ENCODE measurements at places on chromosomes 5 and 9.

- H3K27ac ChIP-seq: no peak overlapping the region
- H3K4me3 ChIP-seq: no peak overlapping the region
- no peaks in the 10 kb centered on the region for H3K4me1 ChIP-seq
- H3K27me3 ChIP-seq: no peaks in the 10 kb centered on the region
- no peak for DNase-seq
- H3K36me3 ChIP-seq: no peaks in the 10 kb centered on the region
These were observed 115.9 kb downstream of the ATPSCKMT start for GRCh38 chr5:10133830-10134229.

DNA sequence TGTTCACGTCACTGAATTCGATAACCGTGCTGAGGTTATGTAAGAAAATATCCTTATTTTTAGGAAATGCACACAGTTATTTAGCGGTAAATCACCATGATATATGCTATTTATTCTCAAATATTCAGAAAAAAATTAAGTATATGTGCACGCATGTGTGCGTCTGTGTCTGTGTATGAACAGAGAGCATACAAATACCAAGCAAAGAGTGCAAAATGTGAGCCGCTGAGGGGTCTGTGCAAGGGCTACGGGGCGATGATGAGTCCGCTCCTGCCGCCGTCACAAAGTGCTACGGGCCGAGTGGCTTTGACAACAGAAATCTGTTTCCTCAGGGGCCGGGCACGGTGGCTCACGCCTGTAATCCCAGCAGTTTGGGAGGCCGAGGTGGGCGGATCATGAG, 6.9 kb upstream of the UCK1 start:
- H3K27ac ChIP-seq: no peak overlapping the region
- DNase-seq: no peak
- no peaks in the 10 kb centered on the region for H3K36me3 ChIP-seq

DNA sequence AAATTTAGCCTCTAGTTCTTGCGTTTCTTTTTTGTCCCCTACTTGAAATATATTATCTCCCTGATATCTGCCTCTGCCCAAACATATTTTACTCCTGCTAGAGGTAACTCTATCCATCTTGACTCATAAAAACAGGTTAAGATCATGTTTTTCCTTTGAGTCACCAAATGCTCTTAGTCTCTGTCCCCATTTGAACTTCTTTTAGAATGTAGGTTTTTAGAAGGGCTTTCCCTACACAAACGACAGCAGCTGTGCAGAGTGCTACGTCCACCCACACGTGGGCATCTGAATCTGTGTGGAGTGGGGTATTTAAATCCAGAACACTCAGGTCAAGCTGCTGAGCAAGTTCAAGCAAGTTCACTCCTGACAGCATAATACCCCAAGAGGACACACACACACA, 2.2 kb downstream of the HSD17B3 start:
- H3K4me3 ChIP-seq: no peak overlapping the region
- H3K4me1 ChIP-seq: no peaks in the 10 kb centered on the region
- no peak overlapping the region for H3K27ac ChIP-seq
- no peak for DNase-seq

GRCh38 chr9:133132174-133132573, 11.1 kb upstream of the RALGDS start:
- DNase-seq: no peak
- H3K27ac ChIP-seq: peak overlapping the region; percentile 99
- H3K27me3 ChIP-seq: no peaks in the 10 kb centered on the region
- H3K36me3 ChIP-seq: no peaks in the 10 kb centered on the region
- H3K4me1 ChIP-seq: peaks cover 76% of the 10 kb centered on the region
- no peak overlapping the region for H3K4me3 ChIP-seq

DNA sequence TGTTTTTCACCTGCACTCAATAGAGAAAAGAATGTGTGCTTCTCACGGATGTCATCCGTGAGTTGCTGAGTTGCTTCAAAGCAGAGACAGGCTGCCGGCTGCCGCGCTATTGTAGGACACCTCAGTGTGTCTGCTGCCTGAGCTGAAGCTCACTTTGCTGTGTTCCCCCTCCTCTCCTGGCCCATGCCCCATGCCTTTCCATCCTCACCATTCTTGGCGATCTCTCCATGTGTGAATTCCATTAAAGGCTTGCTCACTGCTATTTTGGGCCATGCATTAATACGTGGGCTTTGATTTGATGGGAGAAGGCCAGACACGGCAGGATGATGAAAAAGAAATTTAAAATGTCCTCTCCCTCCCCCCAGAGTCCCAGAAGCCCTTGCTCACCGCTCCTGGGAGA, 14.5 kb downstream of the ADAM19 start:
- H3K4me3 ChIP-seq: no peak overlapping the region
- H3K27me3 ChIP-seq: no peaks in the 10 kb centered on the region

GRCh38 chr5:79582186-79582585, 30.1 kb upstream of the TENT2 start:
- no peak for DNase-seq
- H3K36me3 ChIP-seq: no peaks in the 10 kb centered on the region
- no peak overlapping the region for H3K4me3 ChIP-seq
- H3K4me1 ChIP-seq: no peaks in the 10 kb centered on the region
- no peak overlapping the region for H3K27ac ChIP-seq

GRCh38 chr5:54616031-54616430, 98.5 kb downstream of the SNX18 start:
- no peaks in the 10 kb centered on the region for H3K36me3 ChIP-seq
- H3K27ac ChIP-seq: no peak overlapping the region
- DNase-seq: peak; percentile 36
- no peak overlapping the region for H3K4me3 ChIP-seq
- H3K4me1 ChIP-seq: no peaks in the 10 kb centered on the region

DNA sequence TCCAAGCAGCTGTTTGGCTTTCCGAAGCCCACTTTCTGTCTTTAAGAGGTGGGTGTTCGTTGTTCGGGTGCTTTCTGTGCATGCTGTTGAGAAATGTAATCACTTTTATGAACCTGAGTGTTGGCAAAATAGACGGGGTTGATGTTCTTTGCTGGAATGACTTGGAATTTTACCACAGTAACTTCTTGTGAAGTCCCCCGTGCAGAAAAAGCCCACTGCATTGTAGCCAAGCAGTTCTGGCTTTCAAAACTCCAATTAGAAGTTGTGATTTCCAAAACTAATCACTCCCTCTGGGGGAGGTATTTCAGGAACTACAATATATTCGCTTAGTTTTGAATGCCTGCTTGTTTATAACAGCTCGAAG, 111.1 kb downstream of the PAM start:
- no peaks in the 10 kb centered on the region for H3K36me3 ChIP-seq
- peaks cover 64% of the 10 kb centered on the region for H3K4me1 ChIP-seq
- peak overlapping the region; percentile 76 for H3K4me3 ChIP-seq
- DNase-seq: no peak
- H3K27ac ChIP-seq: peak overlapping the region; percentile 94

DNA sequence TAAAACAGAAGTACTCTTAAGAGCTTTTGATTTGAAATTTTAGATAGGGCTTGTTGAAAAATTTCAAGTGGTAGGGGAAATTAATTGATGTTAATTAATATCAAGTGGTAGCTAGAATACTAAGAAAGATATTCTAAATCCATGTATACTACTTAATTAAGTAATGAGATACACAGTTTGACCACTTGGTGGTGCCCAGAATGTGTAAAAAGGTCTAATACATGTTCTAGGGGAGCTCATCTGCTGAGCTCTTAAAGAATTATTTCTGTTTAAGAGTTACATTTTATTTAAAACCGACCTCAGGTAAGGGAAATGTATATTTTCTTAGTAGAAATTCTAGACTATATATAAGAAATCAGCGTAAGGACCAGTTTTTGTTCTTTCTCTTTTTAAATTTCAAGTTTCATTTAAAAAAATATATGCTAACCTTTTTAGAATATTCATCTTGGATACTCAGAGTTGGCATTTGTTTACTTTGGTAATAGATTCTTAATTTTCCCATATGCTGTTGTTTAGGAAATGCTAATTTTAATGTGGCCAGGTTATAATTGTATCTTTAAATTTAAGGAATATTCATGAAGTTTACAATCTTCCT, 61.5 kb downstream of the LNPEP start:
- H3K27me3 ChIP-seq: no peaks in the 10 kb centered on the region
- H3K27ac ChIP-seq: no peak overlapping the region
- H3K4me3 ChIP-seq: no peak overlapping the region
- no peak for DNase-seq
- no peaks in the 10 kb centered on the region for H3K4me1 ChIP-seq
- H3K36me3 ChIP-seq: no peaks in the 10 kb centered on the region

DNA sequence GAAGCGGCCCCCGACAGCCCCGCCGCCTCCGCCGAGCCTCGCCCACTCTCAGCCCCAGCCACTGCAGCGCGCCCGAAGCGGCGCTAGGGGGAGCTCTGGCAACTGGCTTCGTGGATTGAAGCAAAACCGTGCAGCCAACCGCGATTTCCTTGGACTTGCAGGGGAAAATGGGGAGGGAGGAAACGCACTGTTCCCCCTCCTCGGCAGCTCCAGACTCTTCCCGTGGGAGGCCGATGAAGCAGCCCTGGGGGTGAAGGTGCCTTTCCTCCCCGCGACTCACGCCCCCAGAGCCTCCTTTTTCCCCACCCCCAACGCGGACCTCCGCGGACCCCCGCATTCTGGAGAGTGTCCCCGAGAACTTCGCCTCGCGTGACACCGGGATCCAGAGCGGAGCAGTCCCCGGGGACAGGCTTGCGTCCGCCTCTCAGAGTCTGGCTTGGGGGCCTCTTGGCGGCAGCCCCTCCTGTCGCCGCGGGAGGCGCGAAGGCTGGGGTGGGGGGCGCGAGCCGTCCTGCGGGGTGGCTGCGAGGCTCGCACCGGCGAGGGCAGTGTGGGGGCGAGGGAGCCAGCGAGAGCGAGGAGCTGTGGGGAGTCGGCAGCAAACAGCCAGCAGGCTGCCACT, 3.8 kb downstream of the IER5L start:
- H3K27me3 ChIP-seq: peaks cover 5% of the 10 kb centered on the region
- H3K36me3 ChIP-seq: no peaks in the 10 kb centered on the region
- peak overlapping the region; percentile 86 for H3K4me3 ChIP-seq

- H3K4me3 ChIP-seq: no peak overlapping the region
- DNase-seq: no peak
- no peaks in the 10 kb centered on the region for H3K36me3 ChIP-seq
- H3K27ac ChIP-seq: no peak overlapping the region
These were observed 398.0 kb downstream of the ADGRV1 start for GRCh38 chr5:90956511-90957097.

GRCh38 chr5:159913501-159913900, 2.8 kb upstream of the ADRA1B start:
- H3K36me3 ChIP-seq: no peaks in the 10 kb centered on the region
- DNase-seq: no peak
- no peaks in the 10 kb centered on the region for H3K4me1 ChIP-seq
- no peak overlapping the region for H3K27ac ChIP-seq
- peaks cover 17% of the 10 kb centered on the region for H3K27me3 ChIP-seq

DNA sequence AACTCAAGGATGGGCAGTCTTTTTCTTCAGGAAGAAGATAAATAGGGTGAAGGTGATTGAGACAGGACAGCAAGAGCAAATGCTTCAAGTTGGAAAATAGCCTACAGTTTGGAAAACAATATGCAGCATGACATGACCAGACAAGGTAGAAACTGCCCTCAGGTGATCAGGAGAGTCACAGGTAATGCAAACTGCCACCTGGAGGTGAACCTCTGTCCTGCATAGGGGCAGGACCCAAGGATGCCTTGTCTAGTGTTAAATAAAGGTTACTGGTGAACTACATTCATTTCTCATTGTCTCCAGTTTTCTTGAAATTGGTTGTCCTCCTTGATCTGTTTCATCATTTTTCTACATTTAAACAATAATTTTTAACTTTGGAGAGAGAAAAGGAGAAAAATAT, 232.1 kb downstream of the SEMA5A start:
- H3K4me3 ChIP-seq: no peak overlapping the region
- H3K4me1 ChIP-seq: no peaks in the 10 kb centered on the region
- H3K27ac ChIP-seq: no peak overlapping the region

DNA sequence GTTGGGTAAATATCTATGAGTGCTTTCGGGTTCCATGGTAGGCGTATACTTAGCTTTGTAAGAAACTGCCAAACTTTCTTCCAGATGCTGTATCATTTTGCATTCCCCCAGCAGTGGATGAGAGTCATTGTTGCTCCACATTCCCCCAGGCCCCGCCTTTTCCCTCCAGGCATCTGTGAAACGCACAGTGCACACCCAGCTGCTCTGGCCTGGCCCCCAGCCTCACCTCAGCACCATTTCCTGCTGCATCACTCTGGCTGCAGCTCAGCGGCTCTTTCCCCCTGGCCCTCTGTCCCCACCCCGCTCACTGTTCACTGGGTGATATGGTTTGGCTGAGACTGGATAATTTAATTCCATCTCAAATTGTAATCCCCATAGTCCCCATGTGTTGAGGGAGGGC, 76.6 kb upstream of the SPTLC1 start:
- H3K27me3 ChIP-seq: no peaks in the 10 kb centered on the region
- no peaks in the 10 kb centered on the region for H3K4me1 ChIP-seq
- H3K27ac ChIP-seq: no peak overlapping the region
- H3K36me3 ChIP-seq: no peaks in the 10 kb centered on the region
- no peak overlapping the region for H3K4me3 ChIP-seq

DNA sequence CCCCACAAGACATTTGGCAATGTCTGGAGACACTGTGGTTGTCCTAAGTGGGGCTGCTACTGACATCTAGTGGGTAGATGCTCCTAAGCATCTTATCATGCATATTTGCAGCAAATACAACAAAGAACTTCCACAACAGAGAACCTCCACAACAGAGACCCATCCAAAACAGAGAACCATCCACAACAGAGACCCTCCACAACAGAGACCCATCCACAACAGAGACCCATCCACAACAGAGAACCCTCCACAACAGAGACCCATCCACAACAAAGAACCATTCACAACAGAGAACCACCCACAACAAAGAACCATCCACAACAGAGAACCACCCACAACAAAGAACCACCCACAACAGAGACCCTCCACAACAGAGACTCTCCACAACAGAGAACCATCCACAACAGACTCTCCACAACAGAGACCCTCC, 32.8 kb downstream of the ARPC5L start:
- no peak overlapping the region for H3K27ac ChIP-seq
- no peaks in the 10 kb centered on the region for H3K4me1 ChIP-seq
- H3K27me3 ChIP-seq: no peaks in the 10 kb centered on the region
- no peak for DNase-seq

DNA sequence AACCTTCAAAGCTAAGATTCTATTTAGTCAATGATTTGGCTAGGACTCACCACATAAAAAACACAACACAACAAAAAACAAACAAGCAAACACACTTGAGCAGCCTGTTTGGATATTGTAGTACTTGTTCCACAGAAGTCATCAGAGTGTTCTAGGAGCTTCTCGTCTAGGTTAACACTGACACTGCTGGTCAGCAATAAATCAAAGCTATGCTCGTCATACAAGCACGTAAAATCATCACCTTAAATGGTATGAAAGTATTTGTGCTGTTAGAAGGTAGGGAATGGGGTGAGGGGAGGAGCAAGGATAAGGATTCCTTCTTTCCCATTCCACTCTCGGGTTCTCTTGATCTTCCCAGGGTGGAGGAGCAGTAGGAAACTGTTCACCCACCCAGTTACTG, 88.0 kb downstream of the ARL15 start:
- H3K36me3 ChIP-seq: no peaks in the 10 kb centered on the region
- DNase-seq: no peak
- no peak overlapping the region for H3K27ac ChIP-seq
- no peaks in the 10 kb centered on the region for H3K27me3 ChIP-seq

GRCh38 chr9:27861887-27862286, 288.6 kb upstream of the C9orf72 start:
- no peaks in the 10 kb centered on the region for H3K4me1 ChIP-seq
- H3K36me3 ChIP-seq: no peaks in the 10 kb centered on the region
- no peaks in the 10 kb centered on the region for H3K27me3 ChIP-seq
- no peak for DNase-seq
- no peak overlapping the region for H3K4me3 ChIP-seq
- no peak overlapping the region for H3K27ac ChIP-seq

GRCh38 chr5:24177821-24178220, 467.0 kb downstream of the CDH10 start:
- DNase-seq: peak; percentile 28
- H3K27me3 ChIP-seq: no peaks in the 10 kb centered on the region
- H3K4me1 ChIP-seq: no peaks in the 10 kb centered on the region
- H3K36me3 ChIP-seq: no peaks in the 10 kb centered on the region
- H3K27ac ChIP-seq: no peak overlapping the region

Data from gastrocnemius medialis (tissue), 4 donors.